ENCODE measurements at places on chromosomes 11 and 22. TPM values are rescaled to one million over a fixed set of nuclear protein-coding genes. Genes with fewer than 3 reads are reported as not detected.
A peak's percentile ranks its signal among the peaks of the same experiment; 100 is the strongest.

DNA sequence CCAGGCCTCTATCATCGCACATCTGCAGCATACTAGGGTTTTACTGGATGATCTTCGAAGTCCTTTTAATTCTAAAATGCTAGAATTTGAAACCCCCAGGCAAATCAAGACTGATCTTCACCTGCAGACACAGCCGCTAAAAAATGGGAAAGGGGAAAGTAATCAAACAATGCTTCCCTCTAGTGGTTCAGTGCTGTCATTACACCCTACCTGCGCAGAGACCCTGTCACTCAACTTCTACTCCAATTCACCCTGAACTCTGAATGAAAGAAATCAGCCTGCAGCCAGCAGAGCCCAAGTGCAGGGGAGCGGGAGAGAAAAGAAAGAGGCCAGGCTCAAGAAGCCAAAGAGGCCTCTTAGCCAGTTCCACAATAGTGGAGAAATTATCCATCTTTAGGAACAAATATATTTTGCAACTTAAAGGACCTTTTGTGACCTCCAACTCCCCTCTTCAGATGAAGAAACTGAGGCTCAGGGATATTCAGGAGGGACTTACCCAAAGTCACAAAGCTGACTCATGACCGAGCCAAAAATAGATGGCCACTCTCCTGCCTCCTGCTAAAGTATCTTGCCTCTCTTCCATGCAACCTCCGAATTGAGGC is 33.0 kb downstream of the SERGEF start:
- peak; percentile 43 for DNase-seq

- no peak for DNase-seq
These were observed 1410.2 kb downstream of the BRD1 start for GRCh38 chr22:48417225-48418070.

DNA sequence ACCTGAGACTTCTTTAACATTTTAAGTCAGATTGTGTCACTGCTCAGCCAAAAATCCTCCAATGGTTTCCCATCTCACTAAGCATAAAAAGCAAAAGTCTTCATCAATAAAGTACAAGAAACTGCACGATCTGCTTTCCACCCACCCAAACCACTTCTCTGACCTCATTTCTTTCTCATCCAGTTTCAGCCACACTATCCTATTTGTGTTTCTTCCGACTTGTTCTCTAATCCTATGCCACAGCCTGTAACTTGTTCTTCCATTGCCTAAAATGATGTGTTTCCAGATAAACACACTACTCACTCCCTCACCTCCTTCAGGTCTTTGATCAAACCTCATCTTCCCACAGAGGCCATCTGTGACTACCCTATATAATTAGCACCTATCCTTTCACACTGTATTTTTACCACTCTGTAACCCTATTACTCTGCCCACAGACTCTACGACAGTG is 28.4 kb downstream of the ARHGAP32 start:
- no peak for DNase-seq

DNA sequence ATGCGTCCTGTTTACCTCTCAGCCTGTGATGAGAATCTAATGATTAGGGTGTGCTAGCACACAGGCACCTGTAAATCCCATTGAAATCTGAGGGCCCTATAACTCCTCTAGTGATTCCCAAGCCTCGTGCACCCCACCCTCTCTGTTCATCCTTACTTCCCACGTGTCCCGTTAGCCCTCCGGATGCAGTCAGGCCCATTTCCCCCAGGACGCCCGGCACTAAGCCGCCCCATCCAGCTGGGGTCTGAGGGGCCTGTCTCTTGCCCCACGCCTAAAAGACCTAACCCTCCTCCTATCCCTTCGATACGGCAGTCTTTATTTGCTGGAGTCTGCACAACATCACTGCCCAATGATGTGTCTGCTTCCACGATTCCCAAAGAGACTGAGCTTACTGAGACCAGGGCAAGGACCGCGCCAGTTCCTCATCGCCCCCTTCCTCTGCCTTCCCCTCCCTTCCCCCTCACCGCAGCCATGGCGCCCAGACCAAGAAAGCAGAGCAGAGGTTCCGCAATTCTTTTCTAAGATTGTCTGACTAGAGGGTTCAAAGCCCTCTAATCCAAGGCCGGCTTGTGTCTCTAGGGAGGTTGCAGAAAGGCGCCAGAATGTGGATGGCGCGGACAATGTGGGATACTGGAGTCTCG is 1.1 kb upstream of the FADS2 start:
- peak; percentile 10 for DNase-seq

DNA sequence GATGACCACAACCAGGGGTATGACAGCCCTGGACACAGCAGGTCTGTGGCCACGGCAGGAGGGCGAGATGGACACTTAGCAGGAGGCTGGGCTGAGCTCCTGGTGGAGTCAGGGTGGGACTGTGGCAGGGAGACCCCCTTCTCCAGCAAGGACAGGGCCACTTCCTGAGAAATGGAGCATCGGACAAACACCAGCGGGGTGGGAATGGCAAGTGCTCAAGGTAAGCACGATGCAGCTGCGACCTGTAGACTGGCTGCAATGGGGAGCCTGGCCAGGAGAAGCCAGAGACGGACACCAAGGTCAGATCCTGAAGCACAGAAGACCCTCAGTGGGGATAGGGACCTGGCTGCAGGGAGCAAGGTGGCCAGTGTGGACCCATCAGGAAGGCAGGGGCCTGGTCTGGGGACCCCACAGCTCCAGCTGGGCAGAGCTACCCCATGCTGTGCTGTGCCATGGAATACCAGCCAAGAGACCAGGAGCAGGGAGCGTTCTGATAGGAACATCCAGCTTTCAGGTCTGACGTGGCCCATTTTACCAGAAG is 29.2 kb downstream of the RSPH14 start:
- DNase-seq = no peak

The ANO3 gene
- not detected for total RNA-seq

- DNase-seq = no peak
These were observed 1.4 kb upstream of the OR52M1 start for GRCh38 chr11:4543561-4543960.

GRCh38 chr22:40446203-40446602 is 75.8 kb downstream of the SGSM3 start:
- DNase-seq = no peak

The HTATIP2 gene
- 39.4 TPM for total RNA-seq

- no peak for DNase-seq
These were observed 289.4 kb downstream of the CTTN start for GRCh38 chr11:70687716-70688115.

Measured in activated CD4-positive, alpha-beta T cell treated with anti-CD3 and anti-CD28 coated beads, Interleukin-2, amount 10 ng/mL, durations not matched to agents 7 days and 5 days (primary cell).